ENCODE measurements at places on chromosomes 12 and 14.

DNA sequence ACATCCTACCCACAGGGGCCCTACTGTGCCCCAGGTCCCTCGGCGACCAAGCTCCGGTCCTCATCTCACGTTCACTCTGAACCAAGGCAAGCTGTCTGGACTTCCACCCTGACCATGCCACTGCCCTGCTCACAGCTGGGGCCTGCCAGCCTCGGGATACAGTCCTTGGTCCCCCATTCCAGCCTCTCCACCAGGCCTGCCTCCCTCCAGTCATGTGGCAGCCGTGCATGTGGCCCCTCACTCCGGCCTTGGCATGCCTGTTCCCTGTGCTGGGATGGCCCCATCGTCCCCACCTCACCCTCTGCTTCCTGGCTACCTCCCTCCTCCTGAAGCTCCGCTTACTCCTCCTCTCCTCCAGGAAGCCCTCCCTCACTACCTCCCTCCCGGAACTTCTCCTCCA, 38.6 kb upstream of the DLK1 start:
- DNase-seq, result no peak

DNA sequence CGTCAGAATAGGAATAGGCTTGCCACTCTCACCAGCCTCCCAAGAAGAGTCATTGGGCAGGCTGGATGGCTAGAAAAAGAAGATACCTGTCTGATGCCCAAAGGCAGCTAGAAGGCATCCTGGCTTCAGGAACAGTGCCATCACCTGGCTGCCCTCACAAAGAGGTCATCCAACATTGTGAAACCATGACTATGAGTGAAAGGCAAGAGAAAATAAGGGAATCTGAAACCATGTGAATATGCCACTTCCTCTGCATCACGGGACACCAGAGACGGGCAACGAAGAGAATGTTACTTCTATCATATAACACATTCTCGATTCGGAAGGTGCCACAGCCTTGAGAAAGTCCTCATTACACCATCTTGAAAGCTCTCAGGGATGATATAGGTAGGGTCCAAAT, 182.0 kb downstream of the DAD1 start:
- no peak for DNase-seq

DNA sequence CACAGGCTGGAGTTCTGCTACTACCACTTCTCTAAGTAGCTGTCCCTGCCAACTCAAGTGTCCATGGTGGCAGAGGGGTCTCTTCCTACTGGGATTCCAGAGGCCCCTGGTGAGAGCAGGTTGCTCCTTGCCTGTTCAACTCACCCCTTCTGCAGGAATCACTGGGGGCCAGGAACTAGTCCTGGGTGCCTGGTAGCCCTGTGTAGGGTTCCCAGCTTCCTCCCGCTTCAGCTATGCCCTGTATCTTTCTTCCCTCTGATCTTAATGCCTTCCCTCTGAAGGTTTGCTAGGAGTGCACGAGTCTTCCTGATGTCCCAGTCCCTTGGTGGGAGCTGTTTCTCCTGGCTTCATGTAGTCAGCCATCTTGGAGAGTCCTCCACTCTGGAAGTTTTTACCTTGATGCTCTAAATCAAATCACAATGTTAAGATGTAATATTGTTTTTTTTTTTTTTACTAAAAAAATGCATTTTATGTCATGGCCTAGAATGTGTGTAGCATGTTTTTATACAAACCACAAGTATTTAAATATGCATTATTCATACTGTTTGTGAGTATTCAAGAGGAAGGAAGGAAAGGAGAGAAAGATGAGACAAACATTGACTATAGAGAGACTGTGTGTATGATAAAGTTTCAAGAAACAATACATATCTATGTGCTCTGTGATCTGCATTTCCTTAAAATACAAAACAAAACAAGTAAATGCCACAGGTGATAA, 54.7 kb downstream of the FRS2 start:
- DNase-seq, result no peak

DNA sequence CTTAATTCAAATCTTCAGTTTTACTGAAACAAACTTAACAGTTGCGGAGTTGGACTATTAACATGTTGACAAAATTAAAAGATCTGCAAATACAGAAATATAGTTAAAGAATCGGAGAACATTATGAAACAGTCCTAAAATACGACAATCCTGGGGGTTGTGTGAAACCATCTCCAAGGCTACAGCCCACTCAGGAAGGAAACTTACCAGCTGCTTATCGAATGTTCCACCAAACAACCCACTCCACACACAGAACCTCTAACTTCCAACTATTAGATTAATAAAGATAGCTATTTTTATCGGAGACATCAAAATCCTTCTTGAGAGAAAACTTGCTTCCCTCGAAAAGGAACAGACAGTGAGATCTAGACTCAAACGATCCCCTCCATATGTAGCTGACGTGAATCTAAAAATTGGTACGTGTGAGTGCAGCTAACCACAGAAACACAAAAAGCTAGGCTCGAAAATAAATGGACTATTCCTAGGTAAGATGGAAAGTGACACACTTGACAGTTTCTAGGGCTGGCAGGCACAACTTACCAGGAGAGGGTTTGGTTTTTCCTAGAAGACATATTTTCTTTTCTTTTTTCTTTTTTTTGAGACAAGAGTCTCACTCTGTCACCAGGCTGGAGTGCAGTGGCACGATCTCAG, 12.9 kb downstream of the VPS37B start:
- DNase-seq, result no peak

DNA sequence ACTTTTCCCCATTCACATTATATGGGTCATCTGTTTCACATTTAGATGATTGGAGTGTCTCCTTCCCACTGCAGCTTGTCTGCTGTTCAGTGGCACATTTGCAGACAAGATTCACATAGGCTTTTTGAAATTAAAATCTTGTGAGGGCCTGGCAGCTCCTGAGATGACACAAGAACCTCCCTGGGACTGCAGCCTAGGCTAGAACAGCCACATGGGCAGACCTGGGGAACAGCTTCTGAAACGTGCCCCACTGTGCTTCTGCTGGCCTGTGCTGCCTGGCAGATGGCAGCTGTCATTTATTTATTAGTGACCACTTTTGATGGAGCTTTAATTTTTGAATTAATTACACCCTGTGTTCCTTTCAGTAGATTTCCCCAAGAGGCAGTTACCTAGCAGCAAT, 137.4 kb downstream of the GRIP1 start:
- DNase-seq, result no peak

- DNase-seq, result peak; percentile 54
These were observed 180.2 kb downstream of the ACSS3 start for GRCh38 chr12:81257947-81258551.

GRCh38 chr14:101624536-101624935, 63.2 kb downstream of the DIO3 start:
- DNase-seq, result no peak

GRCh38 chr12:73307260-73307659, 1035.1 kb downstream of the TRHDE start:
- no peak for DNase-seq

GRCh38 chr14:93163564-93163963, 21.1 kb downstream of the MOAP1 start:
- no peak for DNase-seq

DNA sequence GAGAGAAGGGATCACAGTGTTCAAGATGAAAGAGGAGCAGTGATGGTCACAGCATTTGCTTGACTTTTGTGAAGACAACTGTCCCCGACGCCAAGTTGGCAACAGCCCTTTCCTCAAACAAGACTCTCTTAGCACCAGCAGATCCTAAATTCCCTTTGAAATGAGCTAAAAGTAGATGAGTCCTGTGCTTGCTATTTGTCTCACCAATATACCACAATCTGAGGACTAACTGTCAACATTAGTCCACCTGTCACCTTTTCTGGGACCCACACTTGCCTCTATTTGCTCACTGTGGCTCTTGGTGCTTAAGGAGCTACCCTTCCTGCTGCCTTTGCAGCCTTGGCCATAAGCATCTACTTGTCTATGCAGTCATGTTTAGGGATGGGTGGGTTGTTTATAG, 47.4 kb upstream of the COL2A1 start:
- DNase-seq, result no peak

GRCh38 chr12:12613344-12613743, 1.7 kb downstream of the CREBL2 start:
- DNase-seq, result no peak

DNA sequence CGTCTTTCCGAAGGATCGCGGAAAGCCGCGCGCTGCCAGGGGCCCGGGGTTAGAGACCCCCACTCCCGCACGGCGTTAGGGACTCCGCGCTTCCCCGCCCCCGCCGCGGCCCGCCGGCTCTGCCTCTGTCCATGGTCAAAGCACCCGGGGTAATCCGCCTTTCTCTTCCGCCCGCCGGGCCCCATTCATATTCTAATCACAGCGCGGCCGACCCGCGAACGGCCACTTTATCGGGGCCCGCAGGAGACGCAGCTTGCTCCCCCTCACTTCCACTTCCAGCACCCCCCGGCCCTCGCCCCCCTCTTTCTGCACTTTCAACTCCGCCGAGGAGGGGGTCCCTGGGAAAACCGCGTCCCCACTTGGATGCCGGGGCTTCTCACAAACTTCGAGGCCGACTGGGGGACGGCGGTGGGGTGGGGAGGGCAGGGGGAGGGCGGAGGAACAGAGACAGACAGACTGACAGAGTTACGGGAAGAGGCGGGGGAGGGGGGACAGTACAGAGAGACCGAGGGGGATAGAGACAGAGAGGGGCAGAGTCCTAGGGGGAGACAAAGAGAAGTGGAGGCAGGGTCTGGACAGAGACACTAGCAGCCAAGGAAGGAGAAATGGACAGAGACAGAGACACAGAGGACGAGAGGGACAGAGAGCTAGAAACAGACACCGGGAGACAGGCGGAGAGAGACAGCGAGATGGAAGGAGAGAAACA, 1.1 kb upstream of the RFX4 start:
- no peak for DNase-seq

DNA sequence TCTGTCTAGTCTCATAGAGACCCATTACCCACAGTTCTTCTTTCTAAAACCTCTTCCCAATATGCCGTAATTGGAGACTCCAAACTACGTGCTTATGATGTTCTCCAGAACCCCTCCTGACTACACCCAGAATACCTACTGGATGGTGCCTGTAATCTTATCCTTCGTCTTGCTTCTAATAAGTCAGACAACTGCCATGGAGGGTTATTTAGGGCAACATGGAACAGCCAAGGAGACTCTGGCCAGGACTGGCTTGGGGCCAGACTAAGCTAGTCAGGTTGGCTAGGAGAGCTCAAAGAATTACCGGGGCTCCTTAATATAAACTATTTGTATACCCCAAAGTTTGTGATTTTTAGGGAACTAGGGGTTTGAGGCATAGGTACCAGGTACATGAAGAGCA, 6.8 kb downstream of the PFKM start:
- DNase-seq, result no peak

- no peak for DNase-seq
These were observed 57.6 kb downstream of the EID3 start for GRCh38 chr12:104360983-104361707.

GRCh38 chr12:92558806-92559205, 144.0 kb upstream of the PLEKHG7 start:
- DNase-seq, result no peak

DNA sequence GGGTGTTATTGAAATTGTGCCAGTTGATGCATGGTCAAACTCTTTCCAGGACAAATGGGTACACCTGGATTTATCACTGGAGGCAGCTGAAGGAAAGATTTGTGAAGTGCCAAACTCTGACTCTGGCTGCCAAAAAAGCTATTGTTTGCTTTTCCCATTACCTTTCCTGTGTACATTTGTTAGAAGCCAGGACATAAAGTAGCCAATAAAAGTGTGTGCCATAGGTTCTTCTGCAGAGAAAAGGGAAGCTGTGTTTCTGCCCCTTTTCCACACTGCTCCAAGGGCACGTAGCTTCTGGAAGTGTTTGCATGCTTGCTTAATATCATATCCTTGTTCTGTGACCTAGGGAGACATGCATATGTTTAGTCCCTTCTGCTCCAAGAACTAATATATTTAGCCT, 1114.4 kb downstream of the SLC16A7 start:
- DNase-seq, result no peak
